ENCODE measurements at places on chromosomes 7 and 10.

DNA sequence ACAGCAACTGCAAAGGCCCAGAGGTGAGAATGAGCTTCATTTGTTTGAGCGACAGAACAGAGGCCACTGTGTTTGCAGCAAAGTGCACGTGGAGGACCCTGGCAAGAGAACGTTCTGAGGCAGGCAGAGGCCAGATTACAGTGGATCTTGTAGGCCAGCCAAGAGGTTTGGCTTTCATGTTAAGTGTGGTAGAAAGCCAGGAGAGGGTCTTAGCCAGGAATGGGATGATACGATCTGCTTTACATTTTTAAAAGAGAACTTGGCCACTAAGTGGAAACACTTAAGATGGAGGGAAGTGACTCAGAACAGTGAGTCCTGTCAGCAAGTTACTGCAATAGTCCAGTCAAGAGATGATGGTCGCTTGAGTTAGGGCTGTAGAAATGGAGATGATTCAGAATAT lies 4.6 kb downstream of the CCDC136 start:
- DNase-seq = no peak

DNA sequence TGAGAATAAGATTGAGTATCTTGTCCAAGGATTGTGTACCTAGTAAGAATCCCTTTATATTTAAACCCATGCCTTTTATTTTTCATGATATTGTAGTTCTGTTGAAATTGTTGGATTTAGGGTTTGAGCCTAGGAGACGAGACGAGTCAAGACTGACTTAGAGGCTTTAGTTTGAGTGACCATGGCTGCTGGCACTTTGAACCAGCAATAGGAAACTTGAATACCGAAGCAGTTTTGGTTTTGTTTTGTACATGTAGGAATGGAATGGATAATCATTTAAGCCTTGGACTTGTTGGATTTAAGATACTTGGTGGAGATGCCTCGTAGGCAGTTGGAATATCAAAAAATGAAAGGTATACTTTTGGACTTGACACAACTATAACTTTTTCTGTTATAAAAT lies 229.0 kb downstream of the BICC1 start:
- no peak for DNase-seq

DNA sequence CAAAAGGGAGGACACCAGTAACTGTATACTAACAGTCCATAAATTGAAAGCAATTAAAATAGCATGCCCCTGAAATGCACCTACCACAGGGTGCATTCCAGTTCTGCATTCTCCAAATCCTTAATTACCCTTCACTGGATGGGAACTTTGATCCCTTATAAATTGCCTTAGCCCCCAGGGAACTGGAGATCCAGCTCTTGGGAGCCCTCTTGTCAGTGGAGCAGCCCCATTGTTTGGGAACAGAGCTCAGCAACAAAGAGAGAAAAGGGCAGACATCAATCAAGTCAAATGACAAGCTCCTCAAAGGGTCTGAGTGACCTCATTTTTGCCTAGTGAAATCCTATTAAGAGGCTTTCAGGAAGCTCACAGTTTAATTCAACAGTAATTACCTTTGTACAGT lies 472.6 kb downstream of the XPNPEP1 start:
- DNase-seq = no peak

DNA sequence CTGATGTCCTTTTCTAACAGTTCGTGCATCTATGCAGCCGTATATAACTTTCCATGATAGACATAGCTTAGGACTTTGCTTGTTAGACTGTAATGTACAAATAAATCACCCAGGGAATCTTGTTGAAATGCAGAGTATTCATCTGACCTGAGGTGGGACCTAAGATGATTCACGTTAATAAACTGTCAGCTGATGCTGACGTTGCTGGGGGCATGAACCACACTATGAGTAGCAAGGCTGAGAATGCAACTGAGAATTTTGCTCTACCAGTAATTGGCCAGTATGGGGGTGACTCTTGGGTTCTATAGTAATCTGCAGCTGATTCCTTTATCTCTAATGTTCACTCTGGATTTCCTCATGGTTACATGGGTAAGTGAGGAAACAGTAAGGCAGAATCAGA lies 130.1 kb upstream of the MALRD1 start:
- DNase-seq = no peak

DNA sequence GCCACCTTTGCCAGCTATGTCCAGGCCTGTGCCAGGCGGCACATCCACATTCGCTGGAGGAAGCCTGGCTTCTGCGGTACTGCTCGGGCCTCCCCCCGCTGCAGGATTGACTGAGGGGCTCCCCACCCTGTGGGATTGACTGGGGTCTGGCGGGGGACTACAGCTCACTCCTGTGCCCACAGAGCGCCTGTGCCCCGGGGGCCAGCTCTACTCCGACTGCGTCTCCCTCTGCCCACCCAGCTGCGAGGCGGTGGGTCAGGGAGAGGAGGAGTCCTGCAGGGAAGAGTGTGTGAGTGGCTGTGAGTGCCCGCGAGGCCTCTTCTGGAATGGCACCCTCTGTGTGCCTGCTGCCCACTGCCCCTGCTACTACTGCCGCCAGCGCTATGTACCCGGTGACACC lies 6.7 kb upstream of the ZNF467 start:
- no peak for DNase-seq

DNA sequence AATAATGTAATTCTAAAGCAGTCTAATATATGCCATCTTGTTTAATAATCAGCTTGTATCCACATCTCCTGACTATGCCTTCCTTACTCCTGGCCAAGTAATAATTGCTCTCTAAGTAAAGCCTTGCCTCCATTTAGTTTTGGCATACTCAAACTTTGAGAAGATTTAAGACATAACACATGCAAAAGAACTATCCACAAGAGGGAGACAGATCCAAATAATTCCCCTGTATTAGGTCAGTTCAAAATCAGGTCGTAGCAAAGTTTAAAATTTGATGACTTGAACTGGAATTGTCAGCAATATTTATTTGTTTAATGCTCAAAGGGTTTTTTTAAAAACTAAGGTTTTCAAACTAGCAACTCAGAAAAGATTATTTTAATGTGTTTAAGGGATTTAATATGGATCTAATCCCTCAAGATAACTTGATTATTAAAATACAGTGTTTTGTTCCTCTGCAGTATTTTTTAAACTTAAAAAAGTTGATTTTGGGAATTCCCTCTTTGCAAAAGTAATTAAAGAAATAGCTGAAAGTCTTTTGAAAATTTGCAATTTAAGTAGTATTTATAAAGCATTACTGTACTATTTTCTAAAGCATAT lies 95.3 kb downstream of the HDAC9 start:
- DNase-seq = no peak

DNA sequence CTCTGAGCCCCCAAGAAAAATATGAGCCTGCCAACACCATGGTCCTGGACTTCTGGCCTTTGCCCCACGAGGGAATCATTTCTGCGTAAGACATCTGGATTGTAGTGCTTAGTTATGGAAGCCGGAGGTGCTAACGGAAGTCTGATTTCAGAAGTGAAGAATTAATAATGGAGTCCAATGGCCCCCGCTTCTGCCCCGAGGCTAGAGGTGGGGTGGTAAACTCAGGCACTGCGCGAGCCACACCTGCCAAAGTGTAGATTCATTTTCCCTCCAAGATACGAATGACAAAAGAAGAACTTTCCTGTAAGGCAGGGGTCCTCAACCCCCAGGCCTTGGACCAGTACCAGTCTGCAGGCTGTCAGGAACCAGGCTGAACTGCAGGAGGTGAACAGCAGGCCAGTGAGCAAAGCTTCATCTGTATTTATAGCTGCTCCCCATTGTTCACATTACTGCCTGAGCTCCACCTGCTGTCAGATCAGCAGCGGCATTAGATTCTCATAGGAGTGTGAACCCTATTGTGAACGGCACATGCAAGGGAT lies 22.3 kb downstream of the CNPY1 start:
- no peak for DNase-seq

DNA sequence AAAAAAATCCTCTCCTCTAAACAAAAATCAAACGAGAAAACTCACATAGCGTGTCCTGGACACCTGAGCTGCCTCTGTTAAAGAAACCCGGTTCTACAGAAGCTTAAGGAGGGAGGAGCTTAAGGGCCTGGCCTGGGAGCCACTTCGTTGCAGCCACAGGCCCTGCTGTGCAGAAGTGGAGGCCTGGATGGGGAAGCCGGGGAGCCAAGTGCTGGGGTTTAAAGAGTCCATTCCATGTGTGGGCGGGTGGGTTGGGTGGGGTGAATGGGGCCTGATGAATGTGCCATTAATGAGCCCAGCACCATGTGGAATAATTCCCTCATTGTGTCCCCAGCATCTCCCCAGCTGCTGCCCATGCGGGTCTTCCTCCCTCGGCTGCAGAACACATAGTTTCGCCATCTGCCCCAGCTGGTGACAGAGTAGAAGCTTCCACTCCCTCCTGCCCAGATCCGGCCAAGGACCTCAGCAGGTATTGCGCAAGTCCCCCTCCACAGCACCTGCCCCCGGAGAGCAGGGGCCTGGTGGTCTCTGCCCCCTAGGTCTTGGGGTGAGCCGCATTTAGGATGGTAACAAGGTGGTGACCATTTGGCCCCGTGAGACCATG lies 127.8 kb upstream of the BTBD16 start:
- DNase-seq = no peak

GRCh38 chr10:5575144-5575481 lies 50.4 kb downstream of the CALML3 start:
- no peak for DNase-seq

- no peak for DNase-seq
These were observed 4.0 kb downstream of the GNB2 start for GRCh38 chr7:100677308-100678267.

- no peak for DNase-seq
These were observed 6.9 kb downstream of the SAR1A start for GRCh38 chr10:70163448-70163847.

DNA sequence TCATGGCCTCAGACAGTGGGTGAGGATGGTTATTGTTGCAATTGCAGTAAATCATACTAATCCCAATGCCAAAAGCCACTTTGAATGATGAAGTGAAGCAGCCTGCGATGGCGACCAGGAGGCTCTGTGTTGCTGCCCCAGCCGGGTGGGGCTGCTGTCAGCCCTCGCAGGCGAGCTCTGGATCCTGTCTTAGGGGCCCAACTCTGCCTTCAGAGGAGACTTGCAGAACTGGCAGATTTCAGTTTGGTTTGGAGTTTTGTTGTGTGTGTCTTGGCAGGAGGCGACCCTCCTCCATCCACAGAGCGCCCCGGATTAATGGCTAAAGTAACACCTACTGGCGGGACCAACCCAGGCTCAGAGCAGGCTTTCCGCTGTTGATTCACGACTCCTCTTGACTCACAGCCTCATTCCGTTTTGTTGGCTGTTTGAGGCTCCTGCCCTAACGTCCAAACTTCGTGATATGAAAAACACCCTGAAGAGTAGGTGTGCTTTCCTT lies 67.9 kb upstream of the BMPER start:
- DNase-seq = no peak

- no peak for DNase-seq
These were observed 26.5 kb downstream of the DNAJB12 start for GRCh38 chr10:72328045-72328828.

DNA sequence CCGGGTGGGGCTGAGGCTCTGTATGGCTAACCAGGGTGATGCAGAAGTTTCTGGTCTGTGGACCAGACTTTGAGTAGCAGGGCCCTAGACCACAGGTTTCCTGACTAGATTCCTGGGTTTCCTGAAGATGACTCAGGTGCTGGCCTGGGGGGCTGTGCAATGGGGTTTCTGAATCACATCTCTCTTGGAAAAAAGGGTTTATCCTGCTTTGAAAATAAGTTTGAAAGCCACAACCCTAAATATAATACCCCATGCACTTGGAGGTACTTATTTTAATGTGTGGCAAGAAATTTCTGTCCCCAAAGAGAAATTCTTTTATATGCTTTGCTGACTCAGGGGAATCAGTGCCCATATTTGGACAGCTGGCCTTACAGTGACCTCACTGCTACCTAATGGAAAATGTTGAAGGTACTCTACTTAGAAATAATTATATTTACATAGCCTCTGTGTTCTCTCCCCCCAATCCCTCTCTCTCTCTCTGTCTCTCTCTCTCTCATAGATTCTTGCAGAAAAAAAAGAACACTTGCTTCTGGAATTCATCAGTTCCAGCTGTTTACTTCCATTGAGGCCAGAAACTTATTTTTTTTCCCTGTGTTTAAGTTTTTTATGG lies 184.4 kb upstream of the LYZL2 start:
- DNase-seq = no peak

GRCh38 chr10:78000956-78001472 lies 28.3 kb downstream of the POLR3A start:
- DNase-seq = no peak

DNA sequence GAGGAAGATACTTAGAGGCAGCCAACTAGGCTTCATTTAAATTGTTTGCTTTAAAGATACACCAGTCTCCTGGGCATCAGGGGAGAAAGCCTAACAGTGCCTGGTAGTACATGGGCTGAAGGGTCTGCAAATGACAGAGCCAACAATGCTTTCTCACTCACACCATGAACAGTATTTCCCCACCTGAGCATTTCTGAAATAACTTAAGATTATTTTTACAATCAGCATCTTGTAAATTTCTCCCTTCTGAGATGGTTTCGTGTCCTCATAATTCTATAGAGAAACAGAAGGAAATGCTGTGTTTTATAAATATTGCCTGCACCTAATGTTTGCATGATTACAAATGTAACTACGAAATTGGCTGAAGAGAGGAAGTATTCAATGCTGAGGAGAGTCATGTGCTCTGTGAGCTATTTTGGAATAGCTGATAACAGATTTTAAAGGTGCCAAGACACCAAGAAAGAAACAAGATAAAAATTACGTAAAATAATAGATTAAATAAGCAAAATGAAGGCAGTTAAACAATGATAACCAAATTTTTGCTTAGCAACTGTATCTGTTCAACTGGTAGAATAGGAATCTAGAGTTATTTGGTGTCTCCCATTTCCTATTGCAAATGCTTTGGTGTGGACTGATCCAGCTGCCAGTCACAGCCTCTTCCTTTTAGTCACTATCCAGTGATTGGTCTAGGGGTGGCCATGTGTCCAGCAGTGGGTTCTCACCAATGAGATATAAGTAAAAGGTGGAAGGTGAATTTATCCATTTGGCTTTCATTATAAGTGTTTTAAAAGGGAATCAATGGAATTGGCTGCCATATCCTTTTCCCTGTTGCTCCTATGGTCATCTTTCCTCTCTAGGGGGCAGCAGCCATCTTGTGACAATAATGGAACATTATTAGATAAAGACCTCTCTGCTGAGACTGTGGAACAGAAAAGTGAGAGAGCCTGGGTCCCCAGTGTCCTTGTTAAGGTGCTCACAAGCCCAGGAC lies 167.9 kb upstream of the SLC26A5 start:
- DNase-seq = no peak

DNA sequence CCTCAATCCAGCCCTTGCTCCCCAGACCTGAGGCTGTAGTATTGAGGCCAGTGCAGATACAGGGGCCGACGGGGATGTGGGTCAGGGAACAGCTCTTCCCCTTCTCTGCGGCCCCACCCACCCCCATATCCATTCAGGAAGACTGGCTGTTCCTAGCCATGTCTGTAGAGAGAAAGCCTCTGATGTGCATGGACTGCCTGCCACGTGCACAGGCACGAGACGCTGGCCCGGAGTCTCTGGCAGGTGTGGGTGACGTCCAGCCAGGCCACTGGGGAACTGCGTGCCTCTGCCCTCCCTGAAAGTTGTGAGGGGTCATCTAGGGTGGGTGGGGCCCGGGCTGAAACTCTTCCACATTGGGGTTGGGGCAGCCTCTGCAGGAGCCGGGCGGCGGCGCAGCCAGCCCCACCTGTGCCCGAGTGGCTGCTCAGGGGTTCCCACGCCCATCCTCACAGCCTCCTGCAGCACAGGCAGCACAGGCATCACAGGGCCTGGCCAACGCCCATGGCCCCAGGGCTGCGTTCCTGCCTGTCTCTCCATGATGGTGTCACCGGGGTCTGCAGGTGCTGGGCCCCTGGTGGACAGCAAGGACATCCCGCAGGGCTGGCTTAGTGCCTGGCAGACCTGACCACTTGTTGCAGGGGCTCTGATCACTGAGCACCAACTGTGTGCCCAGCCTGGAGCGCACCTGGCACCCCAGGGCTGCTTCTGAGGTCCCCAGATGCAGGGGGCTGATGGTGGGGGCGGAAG lies 27.5 kb downstream of the MICALL2 start:
- DNase-seq = peak; percentile 23
